ENCODE measurements at places on chromosomes 6 and 20.

- DNase-seq: no peak
These were observed 223.9 kb downstream of the PRL start for GRCh38 chr6:22072949-22073348.

GRCh38 chr20:54188132-54188849 is 14.5 kb upstream of the CYP24A1 start:
- DNase-seq: no peak

DNA sequence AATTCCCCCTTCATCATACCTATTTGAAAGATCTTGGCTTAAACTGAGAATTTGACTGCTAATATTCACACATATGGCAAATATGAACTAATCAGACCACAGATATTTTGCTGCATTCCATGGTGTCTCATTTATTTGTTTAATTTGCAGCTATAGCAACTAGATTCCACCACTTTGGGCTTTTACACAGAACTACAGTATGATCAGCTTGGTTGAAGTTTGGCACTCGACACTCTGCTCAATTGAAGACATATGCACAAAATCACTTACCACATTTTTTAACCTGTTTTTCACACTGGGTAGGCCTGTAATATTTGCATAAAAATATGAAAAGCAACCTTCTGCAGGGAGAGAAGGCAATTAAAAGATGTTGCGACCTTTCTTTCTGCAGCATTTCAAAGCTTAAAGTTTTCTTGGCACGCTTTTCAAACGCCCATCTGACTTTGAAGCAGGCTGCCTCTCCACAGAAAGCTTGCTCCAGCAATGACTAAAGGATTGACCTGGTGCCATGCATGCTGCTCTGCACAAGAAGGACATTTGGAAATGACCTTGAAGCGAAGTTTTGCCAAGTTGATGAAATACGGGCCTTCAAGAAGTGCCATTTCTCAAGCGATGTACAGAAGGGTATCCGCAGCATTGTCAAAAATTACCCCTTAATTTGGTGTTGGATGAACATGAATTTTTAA is 126.7 kb downstream of the AIG1 start:
- DNase-seq: peak; percentile 95

DNA sequence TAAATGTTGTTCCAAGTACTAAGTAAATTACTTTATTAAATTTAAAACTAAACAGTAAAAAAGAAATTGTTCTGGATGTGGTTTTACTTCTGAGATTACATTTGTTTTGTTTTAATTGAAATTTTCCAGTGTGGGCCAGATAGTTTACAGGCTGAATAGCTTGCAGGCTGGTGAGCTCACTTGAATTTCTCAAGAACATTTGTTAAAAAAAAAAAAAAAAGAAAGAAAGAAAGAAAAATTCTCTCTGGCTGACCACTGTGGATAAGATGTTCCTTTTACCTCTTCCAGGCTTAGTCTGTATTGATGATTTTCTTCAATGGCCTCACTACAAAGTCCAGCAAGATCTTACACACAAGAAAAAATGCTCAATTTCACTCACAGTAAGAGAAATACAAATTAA is 85.4 kb downstream of the PLCG1 start:
- DNase-seq: peak; percentile 48

GRCh38 chr6:27503436-27504030 is 30.6 kb upstream of the ZNF184 start:
- peak; percentile 69 for DNase-seq

DNA sequence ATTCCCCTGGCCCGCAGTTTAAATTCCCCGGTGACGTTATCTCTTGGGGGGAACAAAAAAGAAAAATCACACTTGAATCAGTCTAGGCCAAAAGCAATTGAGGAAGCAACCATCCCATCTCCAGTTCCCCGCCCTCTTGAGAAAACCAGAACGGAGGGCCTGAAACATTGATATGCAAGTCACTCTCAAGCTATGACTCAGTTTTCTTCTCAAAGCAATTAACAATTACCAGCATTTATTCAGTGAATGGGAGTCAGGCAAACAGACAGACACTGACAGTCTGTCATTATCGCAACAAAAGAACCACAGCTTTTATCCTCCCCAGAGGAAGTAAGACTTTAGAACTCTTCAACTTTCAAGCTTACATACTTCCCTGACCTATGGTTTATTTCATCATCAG is 100.9 kb downstream of the OPRM1 start:
- DNase-seq: no peak

DNA sequence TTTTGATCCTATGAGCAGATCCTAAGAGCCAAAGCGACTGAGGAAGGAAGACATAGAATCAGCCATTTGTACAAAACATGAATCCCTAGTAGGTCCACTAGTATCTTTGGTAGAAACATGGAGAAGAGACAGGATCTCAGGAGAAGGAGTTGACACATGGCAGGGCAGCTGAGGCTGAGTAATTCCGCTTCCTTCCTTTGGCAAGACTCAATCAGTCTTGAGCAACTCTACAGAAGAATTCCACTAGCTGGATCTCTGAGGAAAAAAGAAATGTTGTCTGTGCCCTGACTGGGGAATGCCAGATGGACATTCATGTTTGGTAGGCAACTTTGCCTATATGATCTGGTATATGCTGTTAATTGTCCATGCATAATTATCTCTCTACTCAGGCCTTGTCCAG is 35.3 kb downstream of the ESR1 start:
- DNase-seq: peak; percentile 35

DNA sequence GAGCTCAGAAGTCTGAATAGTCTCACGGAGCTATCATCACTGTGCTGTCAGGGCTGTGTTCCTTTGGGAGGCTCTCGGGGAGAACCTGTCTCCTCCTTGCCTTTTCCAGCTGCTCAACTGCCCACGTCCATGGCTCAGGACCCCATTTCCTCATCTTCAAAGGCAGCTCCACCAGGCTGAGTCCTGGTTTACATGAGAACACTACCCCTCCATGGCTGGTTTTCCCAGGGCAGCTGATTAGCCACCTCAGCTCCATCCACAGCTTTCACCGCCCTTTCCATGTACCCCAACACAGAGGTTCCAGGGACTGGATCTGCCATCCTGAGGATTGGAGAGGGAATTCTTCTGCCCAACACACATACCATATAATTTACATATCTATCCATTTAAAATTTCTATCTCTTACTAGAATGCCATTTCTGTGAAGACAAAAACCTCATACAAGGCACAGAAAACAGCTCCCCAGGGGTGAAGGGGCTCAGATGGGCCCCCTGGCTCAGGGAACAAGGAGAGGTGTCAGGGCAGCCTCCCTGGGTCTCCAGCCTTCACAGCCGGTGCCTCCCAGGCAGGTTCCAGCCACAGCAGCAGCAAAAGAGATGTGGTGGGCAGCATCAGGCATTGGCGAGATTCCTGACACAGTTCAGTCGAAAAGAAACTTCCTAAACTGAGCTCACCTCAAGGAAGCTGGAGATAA is 2.2 kb upstream of the RAET1E start:
- no peak for DNase-seq

DNA sequence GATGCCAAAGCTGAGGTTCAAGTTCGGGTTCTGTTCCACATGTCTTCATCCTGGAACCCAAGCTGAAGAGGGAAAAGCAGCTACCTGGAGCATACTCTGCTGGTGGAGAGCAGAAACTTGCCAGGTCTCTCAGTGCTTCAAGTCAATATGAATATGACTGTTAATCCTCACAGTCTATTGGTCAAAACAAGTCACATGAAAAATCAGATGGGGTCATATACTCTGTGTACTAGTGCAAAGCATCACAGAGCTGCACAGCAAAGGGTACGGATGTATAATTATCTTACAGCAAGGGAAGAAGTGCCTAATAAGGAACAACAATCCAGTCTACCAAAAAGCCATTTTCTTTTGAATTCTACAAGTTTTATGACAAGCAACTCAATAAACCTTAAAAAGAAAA is 11.6 kb downstream of the NCOA7 start:
- no peak for DNase-seq

GRCh38 chr6:12012558-12013306 is 620 bp downstream of the HIVEP1 start:
- peak; percentile 79 for DNase-seq

- no peak for DNase-seq
These were observed 2.8 kb downstream of the C20orf203 start for GRCh38 chr20:32670773-32671455.

- no peak for DNase-seq
These were observed 189.0 kb upstream of the PRDM1 start for GRCh38 chr6:105897131-105897530.

- DNase-seq: no peak
These were observed 52.6 kb downstream of the SPTLC3 start for GRCh38 chr20:13061381-13061780.

- DNase-seq: no peak
These were observed 110.8 kb upstream of the MLN start for GRCh38 chr6:33914645-33915044.

- DNase-seq: no peak
These were observed 72.8 kb downstream of the ATXN1 start for GRCh38 chr6:16688436-16688835.

DNA sequence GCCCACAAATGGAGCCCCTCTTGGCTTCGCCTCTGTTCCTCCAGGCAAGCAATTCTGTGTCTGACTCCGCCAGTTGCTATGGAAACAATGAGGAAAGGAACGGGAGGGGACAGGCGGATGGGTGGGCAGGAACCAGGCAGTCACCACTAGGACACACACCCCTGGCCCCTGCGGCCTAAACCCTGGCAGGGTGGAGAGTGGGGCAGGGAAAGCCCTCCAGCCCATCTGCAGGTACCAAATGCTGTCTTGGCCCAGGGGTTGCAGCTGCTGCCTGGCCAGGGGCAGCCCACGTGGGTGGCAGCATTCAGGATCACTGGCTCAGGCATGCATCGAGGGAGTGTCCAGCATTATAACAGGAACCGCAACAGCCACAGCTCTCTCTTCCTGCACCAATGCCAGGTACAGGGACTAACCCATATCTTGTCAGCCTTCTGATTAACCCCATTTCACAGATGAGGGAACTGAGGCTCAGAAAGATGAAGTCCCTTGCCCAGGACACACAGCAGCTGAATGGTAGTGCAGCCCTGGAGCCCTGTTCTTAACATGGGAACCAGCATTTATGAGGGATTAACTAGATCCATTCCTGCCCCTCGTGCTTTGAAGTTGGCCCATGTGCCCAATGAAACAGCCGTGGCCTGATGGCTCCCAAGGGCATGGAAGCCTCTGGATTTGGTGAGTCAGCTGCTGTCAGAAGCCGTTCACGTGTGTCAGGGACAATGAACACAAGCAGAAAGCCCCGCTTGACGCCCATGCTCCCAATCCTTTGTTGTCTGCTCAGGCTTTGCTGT is 66.3 kb downstream of the NOL4L start:
- DNase-seq: no peak

GRCh38 chr6:14966096-14966905 is 279.6 kb upstream of the JARID2 start:
- no peak for DNase-seq

DNA sequence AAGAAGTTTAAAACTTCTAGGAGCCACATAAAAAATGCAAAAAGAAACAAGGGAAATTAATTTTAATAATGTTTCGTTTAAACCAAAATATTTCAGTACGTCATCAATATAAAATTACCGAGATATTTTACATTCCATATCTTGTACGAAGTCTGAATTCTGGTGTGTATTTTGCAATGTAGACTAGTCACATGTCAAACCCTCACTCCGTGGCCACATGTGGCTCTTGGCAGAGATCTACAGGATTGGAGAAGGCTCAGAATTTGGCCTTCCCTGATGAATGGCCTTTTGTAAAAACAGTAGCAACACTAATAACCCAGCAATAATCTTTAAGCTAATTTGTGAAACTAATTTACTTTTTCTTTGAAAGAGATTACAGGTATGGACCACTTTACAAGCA is 217.1 kb downstream of the PRL start:
- peak; percentile 89 for DNase-seq

GRCh38 chr6:130098317-130098716 is 79.9 kb downstream of the L3MBTL3 start:
- no peak for DNase-seq

DNA sequence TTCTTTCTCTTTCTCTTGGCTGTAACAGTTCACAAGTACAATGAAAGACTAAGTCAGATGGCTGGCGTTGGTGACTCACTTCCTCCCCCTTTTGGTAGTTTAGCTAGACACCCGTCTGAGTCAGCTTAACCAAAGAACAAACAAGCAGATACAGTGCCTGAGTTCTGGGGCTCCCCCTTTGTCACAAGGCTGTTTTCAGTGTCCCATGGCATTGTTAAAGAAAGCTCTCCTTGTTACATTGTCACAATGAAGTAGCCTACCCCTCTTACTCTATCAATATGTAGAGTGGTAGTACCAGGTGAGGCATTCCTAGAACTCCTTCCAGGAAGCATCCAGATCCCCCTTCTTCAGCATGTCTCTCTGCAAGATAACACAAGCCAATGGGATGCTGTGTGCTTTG is 38.6 kb downstream of the KIAA0408 start:
- DNase-seq: peak; percentile 88

GRCh38 chr6:157075549-157076450 is 247.5 kb downstream of the TMEM242 start:
- DNase-seq: no peak

DNA sequence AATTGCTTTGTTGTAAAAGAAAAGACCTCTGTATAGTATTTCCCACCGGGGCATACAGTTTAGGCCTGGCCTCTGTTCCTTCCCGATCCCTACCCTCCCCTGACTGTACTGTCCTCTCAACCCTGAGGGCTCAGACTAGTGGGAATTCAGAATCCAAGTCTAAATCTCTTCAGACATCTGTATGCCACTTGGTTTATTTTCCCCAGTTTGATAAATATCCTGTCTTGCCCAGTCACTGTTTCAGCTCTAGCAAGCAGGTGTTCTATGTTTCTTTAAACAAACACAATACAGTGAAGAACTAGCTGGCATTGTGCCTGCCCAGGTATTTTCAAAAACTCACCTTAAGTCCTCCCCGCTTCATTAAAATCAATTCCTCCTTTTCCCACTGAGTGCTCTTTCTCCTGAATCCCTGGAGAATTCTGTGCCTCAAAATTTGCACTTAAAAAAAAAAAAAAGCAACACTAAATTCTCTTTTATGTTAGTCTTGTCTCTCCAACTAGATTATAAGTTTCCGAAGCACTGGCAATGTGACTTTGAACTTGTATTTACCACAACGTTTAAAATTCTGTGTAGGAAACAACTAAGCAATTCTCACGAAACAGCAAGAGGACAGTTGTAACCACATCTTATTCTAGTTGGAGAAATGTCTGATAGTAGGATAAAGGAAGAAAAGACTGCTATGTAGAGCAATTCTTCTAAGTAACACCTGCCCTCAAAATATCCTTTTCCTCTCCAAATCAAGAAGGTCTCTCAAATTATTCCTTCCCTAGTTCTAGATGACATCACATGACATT is 112.0 kb upstream of the CARMIL1 start:
- no peak for DNase-seq
